ENCODE measurements at places on chromosomes 11 and 22.
A peak's percentile ranks its signal among the peaks of the same experiment; 100 is the strongest.

- no peak for DNase-seq
Measured at GRCh38 chr22:23718371-23719165, 27.8 kb downstream of the RGL4 start.

DNA sequence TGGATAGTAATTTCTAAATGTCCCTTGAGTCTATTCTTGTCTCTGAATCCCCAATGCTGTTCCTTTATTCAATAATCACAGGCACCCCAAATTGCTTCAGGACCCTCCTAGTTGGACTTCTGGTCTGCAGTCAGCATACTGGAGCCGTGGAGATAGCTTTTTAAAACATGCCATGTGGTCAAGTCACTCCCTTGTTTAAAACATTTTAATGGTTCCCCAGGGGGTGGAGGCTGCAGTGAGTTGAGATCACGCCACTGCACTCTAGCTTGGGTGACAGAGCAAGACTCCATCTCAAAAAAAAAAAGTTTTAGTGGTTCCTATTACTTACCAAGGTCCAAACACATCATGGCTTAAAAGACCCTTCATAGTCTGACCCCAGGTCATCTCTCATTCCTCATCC is 220.3 kb downstream of the ADAMTS15 start:
- no peak for DNase-seq

DNA sequence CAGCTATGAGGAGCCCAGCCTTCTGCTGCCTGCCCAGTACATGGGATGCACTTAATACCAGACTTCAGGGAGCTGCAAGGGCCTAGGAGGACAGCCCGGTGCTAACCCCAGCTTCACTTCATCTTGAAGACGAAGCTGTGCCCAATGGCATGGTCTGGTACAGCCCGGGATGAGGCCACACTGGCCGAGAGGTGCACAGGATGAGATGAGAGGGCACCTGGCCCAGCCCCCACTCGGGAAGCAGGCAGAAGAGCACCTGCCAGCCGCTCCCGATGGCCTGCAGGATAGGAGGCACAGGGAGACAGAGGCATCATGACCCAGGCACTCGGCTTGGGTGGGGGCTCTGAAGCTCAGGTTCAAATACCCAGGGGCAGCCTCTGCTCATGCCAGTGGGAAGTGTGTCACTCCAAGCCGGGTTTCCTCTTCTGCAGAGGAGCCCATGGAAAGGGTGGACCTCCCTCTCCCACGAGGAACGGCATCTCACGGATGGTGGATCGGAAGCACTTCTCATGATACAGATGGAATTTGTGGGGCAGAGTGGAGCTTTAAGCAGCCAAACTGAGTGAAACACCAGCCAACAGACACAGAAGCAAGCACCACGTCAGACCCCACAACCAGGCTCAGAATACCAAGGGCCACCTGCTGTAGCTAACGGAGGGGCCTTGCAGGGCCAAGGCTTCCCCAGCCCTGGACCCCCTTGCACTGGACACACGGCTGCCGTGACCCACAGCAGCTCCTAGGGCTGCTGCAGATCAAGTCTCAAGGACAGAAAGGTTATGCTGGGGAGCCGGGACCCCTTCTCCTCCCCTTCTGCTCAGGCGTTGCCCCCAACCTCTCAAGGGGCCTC is 875.2 kb downstream of the BRD1 start:
- DNase-seq: no peak

DNA sequence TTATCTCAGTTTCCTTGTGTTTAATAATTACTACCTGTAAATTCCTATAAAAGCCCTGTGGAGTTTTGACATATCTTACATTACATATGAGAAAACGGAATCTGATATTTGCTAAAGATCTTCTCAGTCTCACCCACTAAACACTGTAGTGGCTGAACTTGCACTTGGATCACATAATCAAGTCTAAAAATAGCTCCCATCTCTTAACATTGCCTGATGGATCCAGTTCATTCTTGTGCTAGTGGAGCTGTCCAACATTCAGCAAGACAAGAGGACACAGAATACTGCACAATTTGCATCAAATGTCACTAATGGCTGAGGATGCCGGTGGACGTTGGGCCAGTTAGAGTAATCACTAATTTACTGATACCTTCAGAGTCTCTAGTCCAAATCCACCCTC is 569.9 kb upstream of the ANO5 start:
- DNase-seq: no peak

DNA sequence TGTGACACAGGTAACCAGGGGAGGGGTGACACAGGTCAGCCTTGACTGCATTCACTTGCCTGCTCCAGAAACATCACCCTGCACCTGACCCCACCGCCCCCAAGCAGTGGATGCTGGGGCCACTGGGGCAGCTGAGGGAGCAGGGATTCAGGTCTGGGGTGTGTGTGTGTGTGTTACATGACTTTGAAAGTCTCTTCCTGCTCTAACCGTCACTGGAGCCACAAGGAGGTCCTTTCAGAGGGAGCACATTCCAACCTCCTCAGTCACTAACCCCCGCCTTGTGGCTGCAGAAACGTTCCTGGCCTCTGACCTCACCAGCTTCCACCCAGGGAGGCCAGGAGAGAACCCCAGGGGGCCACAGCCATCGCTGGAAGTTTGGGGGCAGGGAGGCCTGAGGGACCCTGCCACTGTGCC is 2.9 kb upstream of the FOSL1 start:
- no peak for DNase-seq

DNA sequence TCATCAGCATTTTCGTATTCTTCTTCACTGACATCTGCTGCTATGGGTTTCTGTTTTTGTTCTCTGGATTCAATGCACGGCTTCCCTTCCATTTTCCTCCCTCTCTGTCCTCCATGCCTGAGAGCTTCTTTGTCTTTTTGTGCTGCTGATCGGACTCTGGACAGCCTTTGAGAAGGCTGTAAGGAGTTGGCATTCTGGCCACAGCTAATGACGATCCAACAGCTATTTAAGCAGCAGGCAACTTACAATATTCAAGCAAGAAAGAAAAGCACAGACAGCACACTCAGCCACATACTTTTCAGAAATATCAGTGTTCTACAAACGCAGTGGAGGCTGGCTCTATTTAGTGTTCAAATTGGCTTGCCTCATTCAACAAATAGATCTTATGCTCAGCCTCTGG is 60.9 kb upstream of the ZC3H12C start:
- no peak for DNase-seq

DNA sequence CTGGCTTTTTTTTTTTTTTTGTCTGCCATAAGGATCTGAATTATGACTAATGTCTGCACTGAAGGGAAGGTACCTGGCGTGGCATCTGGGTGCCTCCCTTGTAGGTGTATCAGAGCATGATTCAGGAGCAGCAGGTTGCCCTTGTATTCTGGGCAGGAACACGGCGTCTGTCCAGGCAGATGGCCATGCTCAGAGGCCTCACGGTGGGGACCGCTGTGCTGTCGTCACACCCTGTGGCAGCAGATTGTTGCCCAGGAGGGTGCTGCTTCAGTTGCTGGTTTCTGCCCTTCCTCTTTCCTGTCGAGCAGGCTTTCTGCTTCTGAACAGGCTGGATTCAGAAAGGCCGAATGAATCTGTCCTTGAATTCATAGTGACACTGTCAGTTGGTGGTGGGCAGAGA is 11.0 kb downstream of the ZNRF3 start:
- DNase-seq: peak; percentile 67

GRCh38 chr11:12285106-12285505 is 92.3 kb upstream of the PARVA start:
- DNase-seq: no peak

DNA sequence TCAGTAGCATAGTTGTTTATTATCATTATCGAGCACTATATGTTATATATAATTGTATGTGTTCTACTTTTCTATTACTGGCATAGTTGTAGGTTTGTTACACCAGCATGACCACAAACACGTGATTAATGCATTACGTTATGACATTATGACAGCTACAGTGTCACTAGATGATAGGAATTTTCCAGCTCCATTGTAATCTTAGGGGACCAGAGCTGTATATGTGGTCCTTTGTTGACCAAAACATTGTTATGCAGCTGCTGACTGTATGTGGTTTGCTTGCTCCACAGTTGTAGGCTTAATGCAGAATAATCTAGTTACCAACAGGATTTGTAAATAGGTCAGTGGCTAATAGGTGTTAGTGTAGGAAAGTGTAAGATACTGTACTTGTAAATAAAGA is 66.1 kb downstream of the HSD17B12 start:
- DNase-seq: no peak

DNA sequence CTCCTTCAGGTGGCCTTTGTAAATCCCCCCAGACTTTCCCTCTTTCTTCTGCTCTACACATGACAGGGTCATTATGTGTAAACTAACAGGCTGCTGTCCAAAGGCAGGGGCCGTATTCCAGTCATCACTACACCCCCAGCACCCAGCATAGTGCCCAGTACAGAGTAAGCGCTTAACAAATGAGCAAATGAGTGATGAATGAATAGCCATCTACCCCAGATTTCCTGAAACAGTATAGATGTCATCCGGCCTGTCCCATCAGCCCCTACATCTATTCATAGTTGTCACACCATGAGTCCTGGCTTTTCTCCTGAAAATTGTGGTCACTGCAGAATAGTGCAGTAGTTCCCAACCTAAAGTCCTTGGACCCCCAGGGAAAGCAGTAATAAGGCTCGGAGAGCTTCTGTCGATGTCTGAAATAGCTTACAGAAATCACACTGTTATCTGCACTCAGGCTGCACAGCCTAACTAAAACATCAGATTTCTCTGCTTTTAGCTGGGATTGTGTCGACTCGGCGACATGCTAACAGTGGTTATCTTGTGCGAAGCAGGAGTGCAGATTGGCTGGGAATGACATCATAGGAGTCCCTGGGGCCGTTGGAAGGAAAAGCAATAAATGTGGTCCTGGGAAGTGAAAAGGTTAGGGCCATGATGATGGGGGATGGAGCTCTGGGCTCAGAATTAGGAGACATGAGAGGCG is 143.8 kb upstream of the NECTIN1 start:
- DNase-seq: no peak

- no peak for DNase-seq
Measured at GRCh38 chr11:18106688-18107087, 806 bp upstream of the SAAL1 start.

DNA sequence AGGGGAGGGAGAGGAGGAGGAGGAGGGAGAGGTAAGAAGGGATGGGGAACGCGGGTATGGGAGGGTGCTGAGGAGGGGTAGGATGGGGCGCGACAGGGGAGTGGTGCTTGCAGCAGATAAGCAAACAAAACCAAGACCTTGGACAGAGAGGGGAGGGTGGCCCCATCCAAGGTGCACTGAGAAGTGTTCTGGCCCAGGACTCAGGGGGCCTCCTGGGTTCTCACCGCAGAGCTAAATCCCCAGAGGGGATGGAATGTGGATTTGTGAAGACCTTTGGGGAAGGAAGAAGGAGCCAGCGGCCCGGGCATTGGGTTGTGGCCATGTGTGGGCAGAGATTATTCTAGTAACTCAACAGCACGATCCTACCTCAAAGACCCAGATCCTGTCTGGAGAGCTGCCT is 90.9 kb upstream of the LINC01488 start:
- no peak for DNase-seq

GRCh38 chr11:62811659-62812058 is 6.4 kb upstream of the NXF1 start:
- DNase-seq: no peak

DNA sequence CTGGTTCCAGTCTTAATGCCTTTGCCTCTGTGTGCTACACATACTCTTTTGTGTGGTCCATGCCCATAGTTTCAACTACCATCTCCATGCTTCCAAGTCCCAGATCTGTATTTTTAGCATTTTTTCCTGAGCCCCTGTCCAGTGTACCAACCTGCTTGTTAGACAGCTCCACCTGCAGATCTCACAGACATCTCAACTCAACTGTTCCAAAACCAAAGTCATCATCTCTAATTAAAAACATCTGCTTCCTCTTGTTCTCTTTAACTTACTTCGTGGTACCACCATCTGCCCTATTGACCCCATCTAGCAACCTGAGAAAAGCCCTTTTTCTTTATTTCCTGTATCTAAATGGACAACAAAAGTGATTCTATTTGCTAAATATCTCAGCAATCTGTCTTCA is 8.6 kb upstream of the KMT2A start:
- DNase-seq: no peak

DNA sequence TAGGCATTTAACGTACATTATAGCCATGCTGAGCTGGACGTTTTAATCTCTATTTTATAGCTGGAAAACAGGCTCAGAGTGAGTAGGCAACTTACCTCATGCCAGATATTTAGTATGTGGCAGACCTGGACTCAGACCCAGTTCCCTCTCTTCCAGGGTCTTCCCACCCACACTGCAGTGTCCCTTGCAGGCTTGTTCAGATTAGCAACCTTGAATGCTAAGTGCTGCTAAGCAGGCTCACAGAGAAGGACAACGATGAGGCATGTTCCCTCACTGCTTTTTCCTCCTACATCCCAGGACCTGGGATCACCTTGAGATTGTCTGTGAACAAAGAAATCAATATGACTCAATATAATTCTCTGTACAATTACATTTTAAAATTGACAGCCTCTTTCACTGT is 65.6 kb downstream of the NCAM1 start:
- DNase-seq: no peak

- no peak for DNase-seq
Measured at GRCh38 chr11:114196997-114197703, 99.0 kb upstream of the NNMT start.

GRCh38 chr11:10139143-10139542 is 154.9 kb downstream of the SBF2 start:
- DNase-seq: no peak

- no peak for DNase-seq
Measured at GRCh38 chr11:111696556-111696955, 69.6 kb downstream of the PPP2R1B start.

- DNase-seq: no peak
Measured at GRCh38 chr22:38775656-38776055, 18.3 kb downstream of the DNAL4 start.

GRCh38 chr22:29145321-29146072 is 60.2 kb upstream of the EMID1 start:
- no peak for DNase-seq

DNA sequence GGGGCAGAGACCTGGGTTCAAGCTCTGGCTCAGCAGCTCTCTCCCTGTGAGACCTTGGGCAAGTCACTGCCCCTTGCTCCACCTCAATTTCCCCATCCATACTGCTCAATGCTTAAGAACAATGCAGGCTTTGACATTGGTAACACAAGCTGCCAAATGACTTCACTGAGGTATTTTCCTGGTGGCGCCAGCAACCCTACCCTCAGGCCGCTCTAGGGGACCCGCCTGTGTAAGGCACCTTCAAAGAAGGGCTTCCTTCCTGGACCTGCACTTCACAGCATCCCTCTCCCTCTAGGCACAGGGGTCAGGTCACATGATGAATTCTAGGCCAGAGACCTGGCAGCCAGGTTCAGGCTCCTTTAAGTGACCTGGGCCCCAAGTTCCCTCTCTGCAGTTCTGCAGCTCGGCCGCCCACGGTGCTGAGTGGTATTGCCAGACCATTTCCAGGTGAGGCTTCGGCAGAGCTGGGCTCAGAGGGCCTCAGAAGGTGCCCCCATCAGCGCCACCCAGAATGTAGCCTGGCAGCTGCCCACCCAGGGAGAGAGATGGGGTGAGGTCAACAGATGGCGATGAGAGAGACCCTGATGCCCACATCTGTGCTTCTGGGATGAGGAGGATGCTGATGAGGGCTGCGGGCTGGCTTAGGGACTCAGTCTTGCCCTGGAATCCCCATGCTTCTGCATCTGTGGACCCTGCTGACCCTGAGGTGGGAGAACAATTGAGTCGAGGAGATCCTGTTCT is 4.5 kb downstream of the WNT11 start:
- DNase-seq: no peak

- no peak for DNase-seq
Measured at GRCh38 chr11:3834664-3835461, 5.9 kb downstream of the RHOG start.

GRCh38 chr11:128196235-128196634 is 391.1 kb downstream of the ETS1 start:
- DNase-seq: no peak

Measured in Peyer's patch (tissue), 4 donors.